ENCODE measurements at places on chromosomes 3 and 15.
A peak's percentile ranks its signal among the peaks of the same experiment; 100 is the strongest.

- no peak for DNase-seq
Observed at GRCh38 chr3:150588027-150588830, 14.9 kb upstream of the SELENOT start.

DNA sequence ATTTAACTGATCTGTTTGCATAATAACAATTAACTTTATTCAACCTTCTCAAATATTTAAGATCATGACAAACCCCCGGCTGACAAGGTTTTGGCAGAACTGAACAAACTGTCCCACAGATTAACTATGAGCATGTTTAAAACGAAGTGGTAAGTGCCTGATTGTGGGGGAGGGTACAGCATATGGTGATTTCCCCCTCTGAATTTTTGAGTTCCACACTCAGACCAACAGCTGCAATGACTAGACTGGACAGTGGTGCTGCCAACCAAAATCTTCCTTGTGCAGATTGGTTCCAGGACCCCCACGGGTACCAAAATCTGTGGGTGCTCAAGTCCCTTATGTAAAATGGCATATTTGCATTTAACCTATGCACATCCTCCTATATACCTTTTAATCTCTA is 449.5 kb downstream of the SHQ1 start:
- DNase-seq = no peak

DNA sequence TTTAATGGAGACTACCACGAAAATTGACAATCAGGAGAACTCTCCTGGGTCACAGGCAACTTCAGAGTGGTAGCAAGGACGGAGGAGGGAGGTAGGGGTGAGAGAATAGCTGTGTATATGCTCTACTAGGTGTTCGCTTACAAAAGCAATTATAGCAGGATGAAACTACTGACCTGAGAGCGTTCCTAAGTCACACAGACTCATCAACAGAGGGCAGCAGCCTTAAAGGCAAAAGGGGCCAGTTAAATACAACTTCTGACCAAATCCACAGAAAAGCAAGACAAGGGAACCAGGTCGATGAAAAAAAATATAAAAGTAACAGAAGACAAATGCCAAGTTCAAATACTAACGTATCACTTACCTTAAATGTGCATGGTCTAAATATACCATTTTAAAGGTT is 894.6 kb downstream of the PLOD2 start:
- no peak for DNase-seq

DNA sequence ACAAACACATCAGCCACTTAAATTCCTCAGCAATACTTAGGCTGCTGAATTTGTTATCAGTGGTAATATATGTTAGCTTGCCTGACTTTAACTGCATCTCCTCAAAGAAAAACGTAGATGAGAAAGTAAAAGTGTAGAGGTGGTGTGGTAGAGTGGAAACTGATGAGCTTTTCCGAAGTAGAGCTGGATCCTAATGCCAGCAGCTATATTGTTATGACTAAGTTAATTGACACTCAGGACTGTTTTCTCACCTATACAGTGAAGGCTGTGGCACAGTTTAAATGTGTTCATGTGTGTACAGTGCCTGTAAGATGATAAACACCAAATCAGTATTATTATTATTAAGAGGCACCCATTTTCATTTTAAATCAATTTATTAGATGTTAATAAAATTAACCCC is 174.9 kb downstream of the TNIK start:
- DNase-seq = no peak

DNA sequence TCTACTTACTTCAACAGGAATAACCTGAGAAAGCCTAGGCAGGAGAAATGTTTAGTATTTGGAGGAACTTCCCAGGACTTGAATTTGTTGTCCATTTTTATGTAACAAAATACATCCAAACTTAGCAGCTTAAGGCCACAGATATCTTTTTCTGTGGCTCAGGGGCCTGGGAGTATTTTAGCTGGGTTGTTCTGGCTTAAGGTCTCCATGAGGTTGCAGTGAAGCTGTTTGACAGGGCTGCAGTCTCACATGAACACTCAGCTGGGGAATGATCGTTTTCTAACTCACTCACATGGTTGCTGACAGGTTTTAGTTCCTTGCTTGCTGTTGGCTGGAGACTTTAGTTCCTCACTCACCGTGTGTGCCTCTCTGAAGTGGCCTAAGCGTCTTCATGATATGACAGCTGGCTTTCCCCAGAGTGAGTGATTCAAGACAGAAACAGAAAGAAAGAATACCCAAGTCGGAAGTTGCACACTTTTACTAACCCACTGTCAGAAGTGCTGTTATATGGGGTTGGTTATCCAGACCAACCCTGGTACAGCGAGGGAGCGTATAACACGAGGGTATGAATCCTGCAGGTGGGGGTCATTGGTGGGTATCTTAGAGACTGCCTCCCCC is 229.7 kb upstream of the TBL1XR1 start:
- DNase-seq = peak; percentile 51

DNA sequence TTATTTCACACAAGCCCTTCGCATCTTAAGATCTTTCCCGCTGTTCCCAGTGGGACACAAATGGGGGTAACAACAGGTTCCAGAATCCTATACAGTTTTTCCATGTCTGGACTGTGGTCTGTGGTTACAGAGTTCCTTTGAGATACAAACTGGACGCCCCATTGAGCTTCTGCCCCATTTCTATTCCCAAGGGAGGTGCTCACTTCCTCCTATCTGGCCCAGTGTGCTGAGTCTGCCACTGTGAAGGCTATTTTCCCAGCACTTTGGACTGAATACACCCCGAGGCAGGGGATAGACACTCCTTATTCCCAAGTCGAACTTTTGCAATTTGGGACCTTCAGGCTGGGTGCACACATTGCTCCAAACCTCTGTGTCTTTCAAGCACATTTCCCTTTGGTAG is 44.0 kb downstream of the MESD start:
- DNase-seq = no peak

- DNase-seq = no peak
Observed at GRCh38 chr3:155852341-155852740, 1.9 kb downstream of the SLC33A1 start.

Measured in CD4-positive, alpha-beta T cell treated with Interleukin-4 for 1 hour (primary cell).